GM04503 (cell line): ENCODE measurements at places on chromosomes 5 and 9.

DNA sequence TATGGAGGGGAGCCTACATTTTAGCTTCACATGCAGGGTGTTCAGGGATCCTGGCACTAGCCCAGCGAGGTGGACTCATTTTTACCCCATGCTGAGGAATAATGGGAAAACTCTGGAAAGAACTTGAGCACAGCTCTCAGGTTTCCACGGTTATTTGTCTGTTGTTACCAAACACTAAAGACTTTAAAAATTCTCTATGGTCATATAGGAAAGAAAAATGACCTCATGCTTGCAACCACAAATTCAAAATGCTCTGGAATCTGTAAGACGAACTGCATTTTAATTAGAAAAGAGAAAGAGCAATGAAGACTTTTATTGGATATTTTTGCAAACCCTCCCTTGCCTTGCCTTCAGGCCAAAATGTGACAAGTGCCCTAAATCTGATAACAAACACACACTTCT lies 606.9 kb downstream of the EBF1 start:
- DNase-seq = peak; percentile 65

DNA sequence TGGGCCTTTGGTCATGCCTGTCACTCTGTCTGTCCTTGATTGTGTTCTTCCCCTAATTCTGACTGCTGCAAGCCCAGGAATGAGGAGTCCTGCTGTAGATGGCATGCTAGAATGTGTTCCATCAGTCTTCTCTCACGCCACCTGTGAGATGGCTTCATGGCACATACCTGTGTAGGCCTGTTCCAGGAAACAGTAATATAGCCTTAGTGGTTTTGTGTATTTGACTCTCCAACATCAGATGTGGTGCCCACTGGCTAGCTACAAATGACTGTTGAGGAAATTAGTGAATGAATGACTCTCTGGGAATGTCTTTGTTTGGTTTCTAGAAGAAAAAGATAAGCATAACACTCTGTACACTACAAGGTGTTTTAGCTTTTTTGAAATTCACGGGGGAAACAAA lies 367.5 kb downstream of the KDM4C start:
- DNase-seq = no peak

DNA sequence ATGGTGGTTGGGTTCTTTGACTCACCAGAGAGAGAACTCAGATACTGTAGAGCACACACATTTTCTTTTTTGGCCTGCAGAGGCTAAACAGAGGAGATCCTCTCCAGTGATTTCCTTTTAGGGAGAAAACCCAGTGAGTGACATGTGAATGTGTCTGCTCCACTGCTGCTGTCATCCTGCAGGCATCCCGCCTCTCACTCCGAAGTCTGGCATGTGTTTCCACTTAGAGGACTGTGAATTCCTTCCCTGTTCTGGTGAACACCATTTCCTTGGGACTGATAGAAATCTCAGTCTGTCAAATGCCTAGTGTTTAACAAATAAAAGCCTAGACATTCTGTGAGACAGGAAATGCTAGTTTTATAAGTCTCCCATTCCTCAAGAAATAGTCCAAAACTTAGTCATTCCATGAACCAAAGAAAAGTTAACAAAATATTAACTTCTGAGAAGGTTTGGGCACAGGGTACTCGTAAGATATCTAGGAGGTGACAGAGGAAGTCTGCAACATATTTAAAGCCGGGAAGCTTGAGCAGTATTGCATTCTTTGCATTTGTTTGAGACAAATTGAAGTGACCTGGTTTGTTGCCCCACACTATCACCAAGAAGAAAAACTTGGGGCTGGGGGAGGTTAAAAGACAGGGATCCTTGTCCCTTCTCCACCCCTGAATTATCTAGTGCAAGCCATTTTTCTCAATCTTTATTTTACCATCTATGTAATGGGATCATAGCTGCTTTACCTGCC lies 74.9 kb upstream of the NIPAL4 start:
- peak; percentile 100 for DNase-seq

DNA sequence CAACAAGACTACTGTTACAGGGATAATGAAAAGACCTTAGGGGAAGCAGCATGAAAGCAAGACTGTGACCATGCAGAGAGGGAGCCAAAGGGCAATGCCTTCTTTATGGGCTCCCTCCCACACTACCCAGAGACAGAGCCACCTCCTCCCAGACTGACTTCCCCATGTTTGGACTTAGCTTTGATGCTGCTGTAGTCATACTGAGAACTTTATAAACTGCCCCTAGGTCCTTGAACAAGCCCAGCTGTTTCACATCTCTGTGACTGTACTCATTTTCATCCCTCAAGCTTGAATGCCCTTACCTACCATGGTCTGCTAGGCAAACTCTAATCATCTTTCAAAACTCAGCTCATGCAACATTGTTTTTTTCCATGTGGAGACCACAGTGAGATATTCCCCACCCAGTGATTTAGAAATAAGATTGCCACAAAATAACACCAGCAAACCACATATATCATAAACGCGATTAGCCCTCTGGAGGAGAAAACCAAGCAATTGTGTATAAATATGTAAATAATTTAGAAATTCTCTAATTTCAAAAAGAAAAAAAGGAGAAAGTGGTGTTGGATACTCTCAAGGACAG lies 23.4 kb upstream of the FAM169A start:
- no peak for DNase-seq

GRCh38 chr5:137672001-137672400 lies 63.9 kb downstream of the KLHL3 start:
- no peak for DNase-seq

DNA sequence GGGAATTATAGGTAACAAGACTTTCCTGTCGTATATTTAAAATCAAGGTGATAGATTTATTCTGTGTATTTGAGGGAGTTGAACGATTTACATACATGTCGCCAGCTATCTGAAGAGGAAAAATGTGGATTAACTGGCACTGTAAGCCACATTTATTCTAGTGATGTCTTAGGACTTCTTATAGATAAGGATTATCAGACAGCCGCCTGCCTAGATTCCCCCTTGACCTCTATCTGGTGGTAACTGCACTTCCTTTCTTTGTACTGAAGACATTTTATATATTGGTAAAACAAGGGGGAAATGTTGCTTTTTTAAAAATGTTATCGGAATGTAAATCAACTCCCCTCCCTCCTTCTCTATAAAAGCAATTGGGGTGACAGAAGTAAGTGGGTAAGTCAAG lies 39.3 kb upstream of the F2RL2 start:
- no peak for DNase-seq

- no peak for DNase-seq
Measured at GRCh38 chr9:85688361-85688760, 53.4 kb downstream of the AGTPBP1 start.
